Right cardiac atrium (tissue), 5 donors: ENCODE measurements at places on chromosomes 11 and 22. TPM values are rescaled to one million over a fixed set of nuclear protein-coding genes. Genes with fewer than 3 reads are reported as not detected.

MS4A18 gene
- polyA plus RNA-seq, result not detected

ST3GAL4 gene
- 57.5 TPM for polyA plus RNA-seq

YAP1 gene
- 32.0 TPM for polyA plus RNA-seq

OR51B2 gene
- not detected for polyA plus RNA-seq

FOLR1 gene
- 0.18 TPM for polyA plus RNA-seq

DNAJC4 gene
- 95.7 TPM for polyA plus RNA-seq
